ENCODE measurements at places on chromosomes 2 and 18. TPM values are rescaled to one million over a fixed set of nuclear protein-coding genes. Genes with fewer than 3 reads are reported as not detected.

Gene IL1A
- not detected for total RNA-seq

Gene KCNG2
- 1.1 TPM for total RNA-seq

Gene HOXD4
- total RNA-seq, result 9.8 TPM

Gene GKN2
- not detected for total RNA-seq

Gene TMEM200C
- total RNA-seq, result 0.06 TPM

Gene SCLY
- 14.1 TPM for total RNA-seq

Gene CBLN2
- not detected for total RNA-seq

Gene OSR1
- 79.1 TPM for total RNA-seq

Gene MC5R
- total RNA-seq, result not detected

Measured in aorta (tissue), 5 donors.